DMS79 treated with DMSO at 0.1 percent for 48 hours (cell line): ENCODE measurements at places on chromosomes 4 and X.
A peak's percentile ranks its signal among the peaks of the same experiment; 100 is the strongest.

GRCh38 chrX:68163441-68163840, 269.9 kb downstream of the OPHN1 start:
- no peak for DNase-seq

DNA sequence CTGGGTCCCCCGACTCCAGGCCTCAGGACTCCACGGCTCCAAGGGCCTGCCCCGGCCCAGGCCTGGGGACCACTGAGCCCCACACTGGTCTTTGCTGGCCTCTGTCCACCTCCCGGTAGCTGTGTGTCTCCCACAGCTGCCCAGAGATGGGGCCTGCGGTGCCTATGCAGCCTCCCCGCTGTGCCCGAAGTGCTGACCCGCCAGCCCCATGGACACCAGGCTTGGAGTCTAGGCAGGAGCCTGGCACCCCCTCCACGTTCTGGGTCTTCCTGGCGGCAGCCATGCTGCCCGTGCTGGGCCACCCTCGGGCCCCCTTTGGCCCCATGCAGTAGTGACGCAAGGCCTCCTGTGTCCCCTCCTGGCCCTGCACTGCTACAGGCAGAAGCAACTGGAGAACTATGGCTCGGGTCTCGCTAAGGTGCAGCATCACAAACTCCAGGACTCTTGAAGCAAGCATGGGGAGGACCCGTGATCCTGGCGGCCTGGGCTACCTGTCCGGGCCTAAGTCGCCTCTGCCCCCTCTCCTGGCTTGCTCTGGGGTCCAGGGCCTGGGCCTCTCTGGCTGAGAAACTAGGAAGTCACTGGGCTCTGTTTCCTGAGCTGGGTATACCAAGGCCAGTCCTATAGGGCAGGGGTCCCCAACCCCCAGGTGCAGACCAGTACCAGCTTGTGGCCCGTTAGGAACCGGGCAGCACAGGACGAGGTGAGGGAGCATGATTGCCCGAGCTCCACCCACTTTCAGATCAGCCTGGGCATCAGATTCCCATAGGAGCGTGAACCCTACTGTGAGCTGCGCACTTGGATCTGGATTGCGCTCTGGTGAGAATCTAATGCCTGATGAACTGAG, 917 bp downstream of the MYL5 start:
- DNase-seq = no peak

GRCh38 chrX:106898462-106898861, 4.7 kb downstream of the RIPPLY1 start:
- DNase-seq = peak; percentile 30

DNA sequence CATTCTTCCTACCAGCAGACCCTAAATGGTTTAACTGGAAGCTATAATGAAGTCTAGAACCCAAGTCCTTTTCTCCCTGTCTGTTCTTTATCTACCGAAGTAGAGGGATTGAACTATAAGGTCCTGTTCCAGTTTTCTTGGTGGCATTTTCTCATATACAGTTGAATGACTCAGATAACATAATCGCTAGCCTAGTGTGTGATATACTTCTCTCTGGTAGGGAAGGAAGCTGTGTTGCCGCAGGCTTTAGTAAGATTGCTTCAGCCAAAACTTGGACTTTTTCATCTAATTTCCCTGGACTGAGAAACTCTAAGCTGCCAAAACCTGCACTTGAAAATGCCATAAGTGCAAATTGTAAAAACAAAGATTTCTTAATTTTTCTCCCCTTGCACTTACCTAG, 123.4 kb downstream of the NWD2 start:
- no peak for DNase-seq

DNA sequence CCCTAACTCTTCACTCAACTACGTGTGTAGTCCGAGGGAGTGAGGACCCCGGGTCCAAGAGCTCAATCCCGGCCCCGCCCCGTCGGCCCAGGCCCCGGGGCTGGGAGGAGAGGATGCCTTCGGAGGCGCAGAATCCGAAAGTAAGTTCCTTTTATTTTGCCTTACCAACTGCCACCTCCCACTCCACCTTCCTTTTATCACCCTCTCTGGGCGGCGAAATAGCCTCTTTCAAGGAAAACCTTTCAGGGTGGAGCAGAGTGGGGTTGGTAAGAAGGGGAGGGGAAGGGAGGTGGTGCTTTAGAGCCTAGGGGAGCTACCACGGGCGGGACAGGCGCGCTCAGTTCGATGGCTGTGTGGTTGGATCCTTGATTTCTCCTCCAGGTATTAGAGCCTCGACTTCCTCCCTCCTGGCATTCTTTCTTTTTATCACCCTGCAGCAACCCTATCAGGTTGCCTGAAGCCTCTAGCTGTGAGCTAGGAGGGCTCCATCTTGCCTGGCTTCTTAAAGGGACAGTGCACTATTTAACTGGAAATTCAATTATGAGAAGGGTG, 191.2 kb downstream of the RRAGB start:
- peak; percentile 51 for DNase-seq

- no peak for DNase-seq
Observed at GRCh38 chr4:189084671-189085070, 856.0 kb upstream of the FRG1 start.
